Suppressor macrophage (primary cell): ENCODE measurements at places on chromosomes 7 and 10.

- DNase-seq, result no peak
Measured at GRCh38 chr7:4500812-4501211, 181.3 kb upstream of the FOXK1 start.

- DNase-seq, result no peak
Measured at GRCh38 chr10:87058171-87058570, 36.5 kb downstream of the GLUD1 start.

DNA sequence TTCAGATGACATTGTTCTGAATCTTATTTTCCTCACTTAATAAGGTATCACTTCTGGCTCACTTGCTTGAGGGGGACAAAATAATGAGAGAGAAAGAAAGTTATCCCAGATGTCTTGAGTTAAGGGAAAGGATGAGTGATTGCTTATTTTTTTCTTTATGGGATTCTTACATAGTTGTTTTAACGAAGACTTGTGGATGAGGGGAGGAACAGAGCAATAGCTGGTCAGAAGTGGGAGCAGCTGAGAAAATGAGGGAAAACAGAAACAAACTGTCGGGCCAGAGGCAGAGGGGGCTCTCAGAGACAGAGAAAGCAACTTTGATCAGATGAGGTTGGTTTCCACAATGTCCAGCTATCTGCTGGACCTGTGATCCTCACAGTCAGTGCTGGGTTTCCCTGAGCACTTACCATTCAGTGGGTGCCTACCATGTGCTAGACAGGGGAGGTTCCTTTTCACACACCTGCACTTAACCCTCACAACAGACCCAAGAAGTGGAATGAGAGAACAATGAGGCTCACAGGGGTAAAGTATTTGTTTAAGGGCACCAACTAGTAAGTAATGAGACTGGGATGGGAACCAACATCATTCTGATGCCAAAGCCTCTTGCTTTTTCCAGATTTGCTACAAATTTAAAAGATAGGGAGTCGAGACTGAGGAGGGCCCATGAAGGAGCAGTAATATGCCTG lies 64.2 kb downstream of the BICC1 start:
- DNase-seq, result no peak

DNA sequence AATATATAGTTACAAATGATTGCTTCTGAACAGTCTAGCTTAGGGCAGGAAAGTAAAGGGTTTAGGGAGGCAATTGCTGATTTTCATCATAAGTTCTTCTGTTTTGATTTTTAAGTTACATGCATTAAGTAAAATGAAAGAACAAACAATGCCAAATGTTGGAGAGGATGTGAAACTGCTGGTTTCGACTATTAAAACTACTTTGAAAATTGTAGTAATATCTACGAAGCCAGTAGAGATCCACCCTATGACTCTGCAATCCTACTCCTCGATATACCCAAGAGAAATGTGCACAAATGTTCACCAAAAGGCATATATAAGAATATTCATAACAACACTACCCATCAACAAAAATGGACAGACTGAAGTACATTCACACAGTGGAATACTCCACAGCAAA lies 24.3 kb downstream of the PDZD8 start:
- no peak for DNase-seq

GRCh38 chr10:60495338-60496055 lies 105.8 kb upstream of the ANK3 start:
- no peak for DNase-seq

DNA sequence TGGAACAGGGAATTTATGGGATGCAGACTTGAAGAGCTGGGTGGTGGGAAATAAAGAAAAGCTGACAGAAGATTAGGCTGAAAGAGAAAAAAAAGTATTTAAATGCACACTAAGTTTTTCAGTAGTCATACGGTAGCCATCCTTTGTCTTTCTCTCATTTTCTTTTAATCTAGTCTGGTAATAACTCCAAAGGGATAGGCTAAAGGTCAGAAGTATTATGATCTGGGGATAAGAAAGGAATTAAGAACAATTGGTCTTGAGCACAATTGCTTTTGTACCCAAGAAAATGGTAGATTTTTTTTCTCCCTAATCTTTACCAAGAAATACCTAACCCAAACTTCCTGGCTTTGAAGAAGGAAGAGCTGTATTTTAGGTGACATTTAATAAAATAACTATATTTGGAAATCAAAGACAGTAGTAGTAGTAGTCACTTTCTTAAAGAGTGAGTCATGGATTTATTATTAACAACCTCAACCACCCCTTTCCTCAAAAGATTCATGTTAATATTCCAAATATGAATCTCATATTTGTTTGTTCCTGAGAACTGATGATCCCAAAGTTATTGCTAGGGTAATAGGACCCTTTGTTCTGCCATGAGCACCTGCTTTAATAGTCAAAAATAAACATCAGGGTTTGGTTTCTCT lies 120.2 kb upstream of the ODAD2 start:
- no peak for DNase-seq

GRCh38 chr7:30087371-30087770 lies 47.4 kb upstream of the MTURN start:
- DNase-seq, result peak; percentile 22

DNA sequence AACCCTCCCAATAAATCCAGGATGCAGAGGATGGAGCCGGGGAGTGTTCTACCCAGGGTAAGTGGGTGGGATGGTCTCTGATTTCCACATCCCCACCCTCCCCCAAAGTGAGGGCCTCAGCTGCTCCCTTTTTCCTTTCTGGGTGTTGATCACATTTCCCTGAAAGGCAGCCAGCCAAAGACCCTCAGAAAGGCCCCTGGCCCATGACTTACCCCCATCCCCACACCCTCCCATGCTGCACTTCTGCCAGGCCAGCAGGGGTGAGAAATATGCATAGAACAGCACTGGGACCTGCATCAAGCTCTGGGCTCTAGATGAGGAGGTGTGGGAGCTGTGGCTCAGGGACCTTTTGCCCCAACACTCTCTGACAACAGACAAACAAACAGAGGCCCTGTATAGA lies 927.3 kb upstream of the ZNF722 start:
- no peak for DNase-seq

- no peak for DNase-seq
Measured at GRCh38 chr7:644381-645305, 81.9 kb upstream of the DNAAF5 start.

GRCh38 chr7:137743021-137743420 lies 103.8 kb downstream of the DGKI start:
- no peak for DNase-seq

GRCh38 chr10:79131836-79132631 lies 63.3 kb downstream of the ZMIZ1 start:
- DNase-seq, result peak; percentile 29

DNA sequence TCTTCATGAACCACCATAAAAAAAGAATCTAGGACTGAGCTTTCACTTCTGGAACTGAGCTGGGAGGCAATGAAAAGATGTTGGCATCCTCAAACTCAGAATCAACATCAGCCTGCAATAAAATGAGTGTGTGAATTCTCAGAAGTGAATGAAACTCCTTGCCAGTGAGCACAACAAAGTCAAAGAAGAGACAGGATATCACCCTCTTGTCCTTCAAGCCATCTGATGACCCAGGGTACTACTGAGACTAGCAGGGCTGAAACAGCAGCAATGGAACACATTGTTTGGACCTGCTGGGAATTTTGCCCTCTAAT lies 13.0 kb downstream of the SLC25A13 start:
- no peak for DNase-seq

DNA sequence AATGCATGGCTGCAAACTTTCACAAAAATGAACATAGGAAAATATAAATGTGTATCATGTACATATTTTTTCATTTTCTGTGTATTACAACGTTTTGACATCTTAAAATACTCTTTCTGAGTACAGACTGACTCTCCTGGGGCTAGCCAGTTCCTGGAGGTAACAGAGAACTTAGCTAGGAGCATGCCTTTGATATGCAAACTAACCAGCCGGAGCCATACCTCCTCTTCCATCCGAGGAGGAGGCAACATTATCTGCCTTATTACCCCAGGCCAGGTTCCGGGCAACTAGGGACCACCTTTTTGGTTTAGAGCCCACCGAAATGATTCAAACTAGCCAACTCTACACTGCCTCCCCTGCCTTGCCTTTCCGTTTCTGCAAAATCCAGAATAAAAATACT lies 33.7 kb upstream of the HECW1 start:
- no peak for DNase-seq

GRCh38 chr10:9860045-9860444 lies 1157.6 kb upstream of the CELF2 start:
- no peak for DNase-seq

DNA sequence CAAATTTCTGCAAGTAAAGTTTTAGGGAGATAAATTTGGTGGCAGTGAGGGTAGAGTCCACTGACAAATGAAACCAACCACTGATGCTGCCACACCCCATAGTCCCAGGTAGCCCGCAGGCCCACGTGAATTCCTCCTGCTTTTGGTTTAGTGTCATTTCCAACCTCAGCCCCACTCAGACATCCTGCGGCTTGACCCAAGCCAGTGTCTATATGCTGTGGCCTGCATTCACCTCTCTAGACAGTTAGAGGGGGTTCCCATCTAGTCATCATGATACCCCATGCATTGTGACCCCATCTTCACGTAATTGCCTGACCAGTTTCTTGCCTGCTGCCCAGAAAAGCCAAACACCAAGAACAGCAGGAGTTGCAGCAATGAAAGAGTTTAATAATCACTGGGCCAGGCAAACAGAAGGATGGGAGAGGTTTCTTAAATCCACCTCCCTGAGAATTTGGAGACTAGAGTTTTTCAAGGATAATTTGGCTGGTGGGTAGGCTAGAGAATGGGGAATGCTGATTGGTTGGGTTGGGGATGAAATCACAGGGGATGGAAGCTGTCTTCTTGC lies 332.0 kb upstream of the GALNT17 start:
- DNase-seq, result no peak

- no peak for DNase-seq
Measured at GRCh38 chr10:74846958-74847357, 20.6 kb downstream of the KAT6B start.

- DNase-seq, result peak; percentile 84
Measured at GRCh38 chr10:61937631-61938351, 36.3 kb downstream of the ARID5B start.

- no peak for DNase-seq
Measured at GRCh38 chr7:15407910-15408309, 153.9 kb downstream of the AGMO start.

DNA sequence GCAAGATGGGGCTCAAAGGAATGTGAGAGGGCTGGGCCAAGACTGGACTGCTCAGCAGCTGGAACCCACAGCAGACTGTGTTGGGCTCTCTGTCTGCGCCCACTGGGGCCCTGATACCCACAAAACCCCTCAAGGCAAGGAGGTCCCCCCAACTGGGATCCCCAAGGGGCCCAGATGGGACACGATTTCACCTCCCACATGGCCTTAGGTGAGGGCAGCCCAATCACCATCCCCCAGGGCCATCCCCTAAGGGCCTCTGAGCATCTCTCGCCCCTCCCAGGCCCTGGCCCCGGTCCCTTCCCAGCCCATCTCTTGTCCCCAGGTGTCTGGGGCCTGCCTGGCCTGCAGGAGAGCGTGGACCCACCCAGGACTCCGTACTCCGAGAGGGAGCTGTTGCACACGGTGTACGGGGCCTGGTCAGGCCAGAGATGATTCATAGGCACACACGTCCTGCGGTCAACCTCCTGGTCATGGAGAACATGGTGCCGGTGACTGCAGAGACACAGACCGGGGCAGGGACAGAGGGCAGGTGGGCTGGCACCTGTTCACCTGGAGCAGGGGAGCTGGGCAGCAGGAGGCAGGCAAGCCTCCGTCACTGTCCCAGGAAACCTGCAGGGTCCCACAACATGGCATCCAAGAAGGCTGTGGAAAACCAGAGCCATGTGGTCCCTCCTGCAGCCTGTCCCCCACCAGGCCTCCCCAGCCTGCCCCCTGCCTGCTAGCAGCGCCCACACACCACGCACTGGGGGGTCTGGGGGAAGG lies 21.6 kb downstream of the OGDHL start:
- DNase-seq, result no peak

- DNase-seq, result no peak
Measured at GRCh38 chr10:76976142-76976541, 661.5 kb downstream of the KCNMA1 start.

GRCh38 chr7:7223250-7223649 lies 40.9 kb downstream of the C1GALT1 start:
- DNase-seq, result no peak

DNA sequence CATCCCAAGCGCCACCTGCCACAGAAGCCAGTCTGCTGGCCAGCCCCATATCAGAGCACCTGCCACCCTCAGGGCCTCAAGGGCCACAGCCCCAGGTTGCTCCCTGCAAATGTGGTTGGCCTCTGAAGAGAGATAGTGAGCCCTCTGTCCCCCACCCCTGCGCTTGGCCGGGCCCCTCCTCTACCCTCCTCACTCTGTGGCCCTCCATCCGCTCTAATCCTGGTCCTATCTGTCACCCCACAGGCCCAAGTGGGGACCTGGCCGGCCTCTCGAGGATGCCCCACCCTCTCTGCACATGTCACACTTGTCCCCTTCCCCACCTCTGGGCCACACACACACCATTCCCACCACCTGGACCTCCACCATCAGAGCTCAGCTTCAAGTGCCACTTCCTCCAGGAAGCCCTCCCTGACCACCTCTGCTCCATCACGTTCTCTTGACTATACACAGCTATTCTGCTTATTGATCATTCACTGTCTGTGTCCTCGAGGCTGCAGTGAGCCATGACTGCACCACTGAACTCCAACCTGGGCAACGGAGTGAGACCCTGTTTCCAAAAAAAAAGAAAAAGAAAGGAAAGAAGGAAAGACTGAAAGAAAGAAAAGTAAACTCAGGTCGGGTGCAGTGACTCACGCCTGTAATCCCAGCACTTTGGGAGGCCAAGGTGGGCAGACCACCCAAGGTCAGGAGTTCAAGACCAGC lies 42.4 kb downstream of the TNRC18 start:
- no peak for DNase-seq

DNA sequence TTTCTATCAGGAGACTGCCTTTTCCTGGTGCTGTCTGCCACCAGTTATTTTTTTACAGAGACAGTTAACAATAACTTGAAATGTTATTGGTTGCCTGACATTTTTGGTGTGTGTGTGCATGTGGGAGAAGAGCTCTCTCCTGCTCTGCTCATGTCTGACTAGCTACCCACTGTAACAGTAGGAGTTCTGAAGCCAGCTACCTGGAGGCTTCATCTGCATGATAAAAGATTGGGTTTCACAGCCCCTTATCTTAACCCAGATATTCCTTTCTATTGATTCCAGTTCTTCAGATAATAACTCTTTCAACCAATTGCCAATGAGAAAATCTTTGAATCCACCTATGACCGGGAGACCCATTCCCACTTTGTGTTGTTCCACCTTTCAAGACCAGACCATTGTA lies 237.4 kb upstream of the PPP1R3A start:
- DNase-seq, result no peak

- DNase-seq, result no peak
Measured at GRCh38 chr7:134632937-134633540, 13.6 kb upstream of the BPGM start.

DNA sequence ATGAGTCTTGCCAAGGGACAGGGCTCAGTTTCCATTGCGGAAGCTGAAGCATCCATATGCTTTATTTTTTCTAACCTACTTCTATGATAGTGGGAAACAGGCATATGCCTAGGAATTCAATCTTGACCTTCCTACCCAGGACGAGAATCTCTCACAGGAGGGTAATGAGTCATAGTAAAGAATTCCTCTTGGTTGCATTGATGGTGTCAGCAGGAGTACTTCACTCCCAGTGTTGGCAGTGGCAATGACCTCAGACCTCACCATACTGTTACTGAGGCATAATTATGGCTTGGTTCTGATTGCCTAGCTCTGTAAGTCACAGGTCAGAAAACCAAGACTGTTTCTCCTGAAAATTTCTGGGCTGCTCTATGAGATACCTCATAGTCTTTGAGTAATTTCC lies 552.9 kb downstream of the ARL4A start:
- no peak for DNase-seq

GRCh38 chr10:91593834-91594233 lies 39.0 kb downstream of the PPP1R3C start:
- DNase-seq, result no peak

GRCh38 chr7:55573234-55573900 lies 1.1 kb upstream of the VOPP1 start:
- DNase-seq, result no peak
